IMR-90 (cell line): ENCODE measurements at places on chromosomes 2 and 18. TPM values are rescaled to one million over a fixed set of nuclear protein-coding genes. Genes with fewer than 3 reads are reported as not detected.

DNA sequence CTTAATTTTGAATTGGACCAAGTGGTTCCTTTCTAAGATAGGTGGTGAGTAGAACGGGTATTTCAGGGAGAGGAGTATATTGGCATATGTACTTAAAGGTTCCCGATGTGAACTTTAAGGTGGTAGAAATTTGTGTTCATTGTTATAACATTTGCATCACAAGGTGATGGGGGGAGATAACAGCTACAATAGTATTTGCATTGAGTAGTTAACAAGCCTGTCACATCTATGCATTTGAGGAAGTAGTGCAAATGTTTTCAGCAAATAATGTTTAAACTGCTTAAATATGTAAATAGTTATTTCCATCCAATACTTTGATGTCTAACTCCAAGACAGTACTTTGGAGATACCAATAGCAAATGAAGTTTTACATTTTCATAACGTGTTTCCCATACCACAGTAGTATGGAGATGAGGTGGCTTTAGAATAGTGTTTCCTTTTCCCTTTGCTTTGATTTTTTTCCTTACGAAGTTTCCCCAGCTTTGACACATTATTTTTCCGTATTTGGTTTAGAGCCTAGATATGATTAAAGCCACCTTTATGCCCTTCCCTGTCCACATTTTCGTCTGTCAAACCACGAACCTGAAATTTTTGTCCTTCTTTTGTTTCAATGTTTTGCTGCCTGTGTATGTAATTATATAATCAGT, 46.6 kb downstream of the VAPA start:
- no peak for DNase-seq

Gene EN1
- total RNA-seq = not detected in 2 replicates

DNA sequence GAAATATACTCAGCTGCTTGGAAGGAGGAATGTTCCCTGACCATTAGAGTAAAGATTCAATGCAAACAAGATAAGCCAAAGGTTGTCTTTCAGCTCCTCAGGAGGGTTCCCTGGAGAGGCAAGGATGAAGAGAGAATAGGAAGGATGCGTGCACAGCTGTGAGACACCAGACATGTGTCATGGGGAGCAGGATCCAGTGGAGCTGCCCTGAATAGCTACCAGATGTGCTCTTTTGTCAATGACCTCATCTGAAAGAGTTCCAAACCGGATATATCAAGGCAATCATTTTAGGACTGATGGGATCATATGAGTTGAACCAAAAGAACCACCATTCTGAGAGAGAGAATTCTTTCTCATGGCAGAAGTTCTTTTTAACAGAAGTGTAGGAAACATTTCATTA, 490.6 kb downstream of the IRS1 start:
- peak; percentile 76 for DNase-seq

GRCh38 chr2:84942964-84943421, 28.0 kb upstream of the KCMF1 start:
- peak; percentile 74 for DNase-seq

DNA sequence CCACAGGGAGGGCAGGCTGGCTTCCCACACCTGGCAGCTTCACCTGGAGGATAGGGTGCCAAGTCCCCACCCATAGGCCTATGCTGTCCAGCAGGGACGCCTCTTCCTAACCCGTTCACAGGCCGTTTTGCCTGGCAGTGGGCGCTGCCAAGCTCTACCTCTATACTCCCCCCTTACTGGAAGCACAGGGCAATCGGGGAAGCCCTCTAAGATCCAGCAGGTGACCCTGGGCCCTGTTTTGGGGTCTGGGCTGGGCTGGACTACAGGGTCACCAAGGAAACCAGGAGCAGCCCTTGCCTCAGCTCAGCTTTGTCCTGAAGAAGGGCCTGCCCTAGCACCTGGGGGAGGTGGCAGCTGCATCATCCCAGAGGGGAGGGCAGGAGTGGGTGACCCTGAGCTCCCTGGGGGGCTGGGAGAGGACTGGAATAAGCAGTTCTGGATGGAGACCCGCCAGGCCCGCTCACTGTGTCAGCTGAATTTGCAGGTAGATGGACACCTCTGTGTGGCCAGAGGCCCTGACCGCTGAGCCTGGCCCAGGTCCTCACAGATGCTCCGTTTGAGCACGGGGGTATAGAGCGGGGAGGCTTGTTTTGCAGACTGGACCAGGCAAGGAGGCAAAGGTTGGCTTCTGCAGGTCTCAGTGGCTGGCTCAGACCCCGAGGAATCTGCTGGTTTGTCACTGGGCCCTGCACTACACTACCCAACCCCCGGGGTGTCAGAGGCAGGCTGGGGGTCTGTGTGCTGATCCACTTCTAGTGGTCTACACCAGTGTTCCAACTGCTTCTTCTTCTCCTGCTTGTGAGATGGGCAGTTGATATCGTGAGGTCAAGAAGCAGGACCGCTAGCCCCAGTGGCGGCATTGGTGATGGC, 163.1 kb downstream of the ASB1 start:
- no peak for DNase-seq

GRCh38 chr18:74589021-74589420, 8.6 kb upstream of the ZNF407 start:
- no peak for DNase-seq

Gene ARMC9
- 39.4 and 46.6 TPM in 2 replicates for total RNA-seq

DNA sequence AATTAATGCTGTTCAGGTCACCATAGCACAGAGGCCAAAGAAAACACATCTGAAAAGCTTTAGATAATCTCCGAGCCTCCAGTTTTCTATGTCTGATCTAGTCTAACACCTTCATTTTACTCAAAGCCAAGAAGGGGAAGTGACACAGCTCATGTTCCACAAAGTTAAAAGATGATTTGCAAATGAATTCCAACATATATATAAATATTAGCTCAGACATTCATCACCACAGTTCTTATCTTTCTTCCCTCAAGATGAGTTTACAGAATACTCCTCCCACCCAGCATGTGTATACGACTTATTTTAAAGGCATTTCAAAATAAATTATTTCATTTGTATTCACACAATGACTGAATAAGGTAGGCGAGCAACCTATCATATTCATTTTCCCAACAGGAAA, 82.4 kb downstream of the AAK1 start:
- peak; percentile 56 for DNase-seq

Gene ZNF513
- total RNA-seq = 3.1 and 3.4 TPM in 2 replicates

- no peak for DNase-seq
Observed at GRCh38 chr2:59462422-59463197, 1090.8 kb downstream of the BCL11A start.

Gene REG1A
- total RNA-seq = not detected in 2 replicates
